ENCODE measurements at places on chromosomes 5 and 9.

- no peak for DNase-seq
Observed at GRCh38 chr9:93852728-93853127, 102.4 kb downstream of the BARX1 start.

GRCh38 chr5:141632650-141633049 lies 4.0 kb downstream of the HDAC3 start:
- DNase-seq = no peak

DNA sequence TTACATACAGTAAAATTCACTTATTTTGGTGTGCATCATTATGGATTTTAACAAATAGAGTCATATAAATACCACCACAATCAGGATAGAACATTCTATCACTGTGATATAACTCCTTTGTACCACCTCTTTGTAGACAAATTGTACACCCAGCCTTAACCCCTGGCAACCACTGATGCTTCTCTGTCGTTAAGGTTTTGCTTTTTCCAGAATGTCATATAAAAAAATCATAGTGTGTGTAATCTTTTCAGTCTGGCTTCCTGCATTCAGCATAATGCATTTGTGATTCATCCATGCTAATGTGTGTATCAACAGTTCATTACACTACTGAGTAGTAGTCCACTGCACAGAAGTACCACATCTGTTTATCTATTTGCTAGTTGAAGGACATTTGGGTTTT lies 81.2 kb downstream of the ARSB start:
- DNase-seq = no peak

DNA sequence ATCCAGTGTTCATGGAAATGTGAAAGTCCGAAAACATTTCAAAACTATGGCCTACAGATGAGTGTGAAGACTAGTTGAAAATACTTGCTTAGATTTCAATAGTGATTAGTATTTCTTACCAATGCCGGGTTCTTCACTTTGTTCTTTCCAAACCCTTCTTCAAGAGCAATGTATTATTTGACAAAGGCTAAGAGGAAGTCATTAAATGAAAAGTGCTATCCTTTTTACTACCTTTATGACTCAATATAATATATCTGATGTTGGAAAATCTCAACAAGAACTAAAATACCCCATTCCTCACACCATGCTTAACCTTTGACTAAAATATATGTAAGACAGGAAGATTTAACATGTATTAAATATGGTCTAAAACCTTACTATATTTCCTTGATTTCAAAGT lies 6.7 kb upstream of the MIER3 start:
- no peak for DNase-seq

- DNase-seq = no peak
Observed at GRCh38 chr5:30436691-30437090, 756.8 kb upstream of the CDH6 start.

DNA sequence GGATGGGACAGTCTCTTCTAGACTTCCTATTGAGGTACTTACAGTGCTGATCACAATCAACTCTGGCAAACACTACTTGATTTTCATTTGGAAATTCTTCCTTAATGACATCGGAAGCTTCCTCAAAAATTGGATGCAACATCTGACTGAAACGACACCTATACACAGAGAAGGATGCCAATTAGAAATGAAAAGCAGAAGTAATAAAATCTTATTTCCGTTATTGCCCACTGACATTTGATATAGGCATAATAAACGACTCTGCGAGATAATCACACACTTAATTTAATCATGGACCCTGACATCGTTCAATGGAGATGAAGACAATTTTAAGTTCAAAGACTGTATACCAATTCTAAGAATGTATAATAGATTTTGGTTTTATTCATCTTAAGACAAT lies 46.4 kb downstream of the ERP44 start:
- DNase-seq = no peak

DNA sequence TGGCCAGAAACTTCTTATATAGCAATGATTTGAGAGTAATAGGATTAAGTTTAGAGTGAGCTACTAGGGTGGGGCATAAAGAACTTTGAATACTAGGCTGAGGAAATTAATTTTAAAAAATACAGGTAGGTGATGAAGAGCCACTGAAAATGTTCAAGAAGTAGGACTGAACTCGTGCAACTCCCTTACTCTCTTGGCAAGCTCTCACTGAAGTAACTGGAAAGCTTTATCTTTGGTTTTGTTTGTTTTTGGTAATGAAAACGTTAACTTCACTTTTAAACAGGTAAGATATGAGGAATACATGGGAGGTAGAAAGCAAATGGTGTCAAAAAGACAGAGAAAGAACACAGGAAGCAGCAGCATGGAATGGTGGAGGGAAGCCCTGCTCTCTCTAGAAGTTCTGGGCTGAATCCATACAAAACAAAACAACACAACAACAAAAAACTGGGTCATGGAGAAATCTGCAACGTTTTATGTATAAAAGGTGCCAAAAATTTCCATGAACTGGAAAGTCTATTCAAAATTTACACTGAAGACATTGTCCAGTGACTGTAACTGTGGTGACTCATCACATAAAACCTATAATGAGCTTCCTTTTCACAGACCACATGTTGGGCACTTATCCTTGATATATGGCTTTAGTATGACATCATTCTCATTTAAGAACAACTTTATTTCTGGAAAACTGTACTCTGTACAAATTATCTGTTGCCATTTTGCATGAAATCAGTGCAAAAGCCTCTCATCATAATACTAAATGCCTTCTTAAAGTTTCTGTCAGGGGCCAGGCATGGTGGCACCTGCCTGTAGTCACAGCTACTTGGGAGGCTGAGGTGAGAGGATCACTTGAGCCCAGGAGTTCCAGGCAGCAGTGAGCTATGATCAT lies 91.2 kb upstream of the CHD1 start:
- DNase-seq = no peak

DNA sequence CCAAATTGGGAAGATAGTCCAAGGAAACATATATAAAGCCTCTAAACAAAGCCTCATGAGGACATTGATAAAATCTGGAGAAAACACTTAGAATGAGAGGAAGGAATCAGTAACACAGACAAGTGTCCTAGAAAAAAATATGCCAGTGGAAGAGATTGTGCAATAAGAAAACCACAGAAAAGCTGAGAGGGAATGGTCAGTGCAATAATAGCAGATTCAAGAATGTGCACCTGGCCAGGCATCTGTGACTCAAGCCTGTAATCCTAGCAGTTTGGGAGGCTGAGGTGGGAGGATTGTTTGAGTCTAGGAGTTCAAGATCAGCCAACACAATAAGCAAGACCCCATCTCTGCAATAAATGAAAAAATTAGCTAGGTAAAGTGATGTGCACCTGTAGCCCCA lies 691.2 kb upstream of the CDH6 start:
- DNase-seq = no peak

DNA sequence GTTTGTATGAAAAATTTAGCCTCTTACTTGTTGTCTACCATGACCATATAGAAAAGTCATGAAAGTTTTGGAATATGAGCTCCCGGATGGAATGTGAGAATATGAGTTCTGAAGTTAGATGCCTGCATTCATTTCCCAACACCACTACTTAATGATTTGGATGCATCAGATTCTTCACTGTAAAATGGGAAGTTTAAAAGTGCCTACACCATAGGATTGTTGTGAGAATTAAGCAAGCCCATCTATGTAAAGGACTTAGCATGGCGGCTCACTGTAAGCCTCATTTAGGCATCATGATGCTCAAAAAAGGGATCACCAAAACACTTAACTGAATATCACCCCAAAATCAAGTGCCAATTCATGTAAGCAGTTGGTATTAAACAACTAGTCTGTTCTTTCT lies 177.3 kb downstream of the RAB3C start:
- no peak for DNase-seq

- peak; percentile 61 for DNase-seq
Observed at GRCh38 chr5:66807743-66808142, 211.6 kb downstream of the MAST4 start.

- no peak for DNase-seq
Observed at GRCh38 chr5:19837536-19838174, 150.3 kb downstream of the CDH18 start.

DNA sequence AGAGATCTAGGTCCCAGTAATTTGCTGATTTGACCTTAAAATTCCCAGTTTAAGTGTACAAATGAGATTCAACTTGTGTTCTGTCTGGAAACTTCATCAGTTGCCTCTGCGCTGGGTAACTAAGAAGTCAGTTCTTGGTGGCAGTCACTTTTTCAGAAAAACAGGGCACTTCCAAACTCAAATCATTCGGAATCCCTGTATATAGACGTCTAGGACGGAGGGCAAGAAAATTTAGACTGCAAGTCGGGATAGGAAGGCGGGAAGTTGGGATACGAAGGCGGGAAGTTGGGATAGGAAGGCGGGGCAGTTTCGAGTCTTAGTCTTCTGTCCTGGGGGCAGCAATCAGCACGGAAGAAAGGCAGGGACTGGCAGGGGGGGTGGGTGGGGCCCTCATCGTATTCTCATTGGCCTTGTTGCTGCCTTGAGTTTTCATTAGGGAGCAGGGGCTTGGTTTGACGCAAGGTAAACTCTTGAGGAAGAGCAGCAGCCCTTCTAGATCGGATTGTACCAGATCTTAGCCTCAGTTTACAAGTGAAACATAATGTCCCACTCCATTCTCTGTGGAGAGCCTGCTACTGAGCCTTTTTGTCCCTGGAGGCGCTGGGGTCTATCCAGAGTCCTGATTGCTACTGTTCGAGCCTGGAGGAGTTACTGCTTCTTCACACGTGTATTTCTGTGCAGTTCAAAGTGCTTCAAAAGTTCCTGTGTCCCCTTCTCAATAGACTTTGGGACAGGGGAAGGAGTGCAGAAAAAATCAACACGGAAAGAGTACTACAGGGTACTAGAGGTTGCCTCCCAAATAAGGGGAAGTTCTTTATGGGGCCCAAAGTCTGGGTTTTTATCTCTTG lies 2.7 kb upstream of the PURA start:
- peak; percentile 67 for DNase-seq

DNA sequence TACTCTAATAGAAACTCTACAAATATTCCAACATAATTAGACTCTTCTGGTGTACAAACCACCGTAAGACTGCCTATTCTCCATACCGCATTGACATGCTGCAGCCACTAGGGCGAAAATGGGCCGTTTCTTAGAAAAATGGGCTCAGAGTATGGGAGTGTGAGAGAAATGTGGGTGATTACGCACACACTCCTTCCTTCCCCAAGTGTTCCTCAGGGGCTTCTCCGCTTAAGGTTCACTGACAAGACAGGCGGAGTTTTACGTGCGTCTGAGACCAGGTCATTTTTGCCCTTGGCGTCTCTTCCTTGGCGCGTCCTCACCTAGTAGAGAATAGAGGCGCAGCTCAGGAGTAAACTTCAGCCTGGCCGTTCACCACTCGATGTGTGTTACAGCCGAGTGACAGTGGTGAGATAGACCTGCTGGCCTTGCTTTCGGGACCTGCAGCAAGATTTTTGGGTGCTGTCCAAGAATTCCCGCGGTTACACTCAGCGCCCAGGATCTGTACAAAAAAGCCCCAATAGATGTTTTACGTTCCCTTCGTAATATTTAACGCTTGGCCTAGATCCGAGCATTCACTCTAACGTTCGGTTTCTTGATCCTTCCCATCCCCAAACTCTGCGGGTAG lies 1.8 kb upstream of the NTRK2 start:
- DNase-seq = no peak

DNA sequence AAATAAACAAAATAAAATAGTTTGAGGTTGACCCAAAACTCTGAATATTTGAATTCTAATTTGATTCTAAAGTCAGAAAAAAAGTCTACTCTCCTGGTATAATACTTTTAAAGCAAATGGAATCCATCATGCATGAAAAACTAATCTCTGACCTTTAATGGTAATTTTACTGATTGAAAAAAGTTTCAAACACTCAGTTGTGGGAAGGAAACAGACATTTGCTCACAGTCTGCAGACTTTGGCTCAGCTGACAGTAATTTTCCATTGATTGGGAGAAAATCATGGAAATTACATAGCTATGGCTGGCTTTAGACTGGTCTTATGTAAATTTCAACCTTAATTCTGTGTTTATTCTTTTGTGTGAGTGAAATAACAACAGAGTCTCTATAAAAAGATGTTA lies 574.3 kb downstream of the PDE4D start:
- no peak for DNase-seq

DNA sequence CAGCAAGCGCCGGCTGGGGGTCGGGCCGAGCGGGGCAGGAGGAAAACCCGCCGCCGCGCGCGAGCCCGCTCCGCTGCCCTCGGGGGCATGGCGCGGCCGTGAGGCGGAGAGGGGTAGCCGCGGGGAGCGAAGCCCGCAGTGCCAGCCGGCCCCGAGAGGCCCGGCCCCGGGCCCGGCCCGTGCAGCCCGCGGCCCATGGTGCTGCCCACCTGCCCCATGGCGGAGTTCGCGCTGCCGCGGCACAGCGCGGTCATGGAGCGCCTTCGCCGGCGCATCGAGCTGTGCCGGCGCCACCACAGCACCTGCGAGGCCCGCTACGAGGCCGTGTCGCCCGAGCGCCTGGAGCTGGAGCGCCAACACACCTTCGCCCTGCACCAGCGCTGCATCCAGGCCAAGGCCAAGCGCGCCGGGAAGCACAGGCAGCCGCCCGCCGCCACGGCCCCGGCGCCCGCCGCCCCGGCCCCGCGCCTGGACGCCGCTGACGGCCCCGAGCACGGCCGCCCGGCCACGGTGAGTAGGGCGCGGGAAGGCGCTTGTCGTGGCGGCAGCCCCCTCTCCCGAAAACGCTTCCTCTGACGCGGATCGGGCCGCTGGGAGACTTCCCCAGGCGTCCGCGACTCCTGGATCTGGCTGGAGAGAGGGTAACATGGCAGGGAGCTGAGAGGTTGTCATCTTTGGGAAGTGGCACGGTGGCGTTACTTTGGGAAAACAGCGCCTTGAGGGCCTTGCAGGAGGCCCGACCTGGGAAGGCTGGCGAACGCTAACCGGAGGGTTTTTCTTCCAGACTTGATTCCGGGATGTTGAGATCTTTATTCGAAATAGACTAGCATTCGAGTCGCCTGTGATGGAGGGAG lies 523 bp downstream of the MAML1 start:
- peak; percentile 80 for DNase-seq

GRCh38 chr5:9761706-9762105 lies 131.6 kb upstream of the TAS2R1 start:
- no peak for DNase-seq

- no peak for DNase-seq
Observed at GRCh38 chr5:132229236-132229635, 1.6 kb upstream of the P4HA2 start.

DNA sequence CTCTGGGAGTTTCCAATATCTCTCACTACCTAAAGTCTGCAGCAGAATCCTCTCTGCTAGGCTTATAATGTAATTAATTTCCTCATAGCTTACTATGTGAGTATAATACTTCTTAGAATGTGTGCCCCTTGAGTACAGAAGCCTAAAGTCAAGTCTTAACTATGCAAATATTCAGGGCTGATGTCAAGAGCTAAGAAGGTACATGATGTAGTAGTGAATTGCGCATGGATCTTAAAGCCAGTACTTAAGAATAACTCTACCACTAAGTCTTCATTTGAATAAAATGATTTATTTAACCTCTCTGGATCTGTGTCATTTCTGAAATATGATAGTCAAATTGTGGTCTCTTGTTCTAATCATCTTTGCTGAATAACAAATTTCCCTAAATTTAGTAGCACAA lies 442.9 kb downstream of the DTWD2 start:
- DNase-seq = no peak

DNA sequence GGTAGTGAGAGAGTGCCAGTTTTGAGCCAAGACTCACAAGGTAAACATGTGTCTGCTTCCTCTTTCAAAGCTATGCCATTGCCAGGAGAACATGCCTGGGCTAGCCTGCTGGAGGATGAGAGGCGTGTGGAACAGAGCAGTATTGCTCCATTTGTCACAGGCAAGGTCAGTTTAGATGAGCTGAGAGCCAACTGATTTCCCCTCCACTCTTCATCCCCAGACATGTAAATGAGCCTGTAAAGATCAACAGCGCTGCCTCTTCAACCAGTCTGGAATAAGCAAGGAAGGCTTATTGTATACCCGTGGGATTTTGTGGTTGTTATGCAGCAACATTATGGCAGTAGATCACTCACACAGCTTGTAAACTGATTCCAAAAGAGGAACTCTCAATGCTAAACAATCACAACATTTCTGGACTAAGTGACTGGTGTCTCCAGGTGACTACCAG lies 8.2 kb upstream of the GDNF start:
- DNase-seq = no peak
